M059J (cell line): ENCODE measurements at places on chromosomes 3 and 15.

DNA sequence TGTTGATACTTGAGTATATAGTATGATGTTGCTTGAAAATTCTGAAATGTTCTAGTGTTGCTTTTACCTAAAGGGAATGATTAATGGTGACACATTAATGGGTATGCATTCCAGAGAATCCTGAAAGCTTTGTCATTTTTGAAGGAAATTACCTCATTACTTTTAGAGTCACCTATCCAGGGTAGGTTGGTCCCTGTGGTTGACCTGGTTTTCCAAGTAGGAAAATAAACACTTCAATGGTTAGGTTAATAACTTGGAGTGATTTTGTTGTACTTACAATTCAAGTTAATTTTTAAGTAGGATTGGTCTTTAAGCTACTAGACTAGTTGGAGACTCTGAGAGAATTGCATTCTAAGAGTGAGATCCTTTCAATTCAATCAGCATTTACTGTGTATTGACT, 31.0 kb downstream of the MITF start:
- DNase-seq: peak; percentile 88

DNA sequence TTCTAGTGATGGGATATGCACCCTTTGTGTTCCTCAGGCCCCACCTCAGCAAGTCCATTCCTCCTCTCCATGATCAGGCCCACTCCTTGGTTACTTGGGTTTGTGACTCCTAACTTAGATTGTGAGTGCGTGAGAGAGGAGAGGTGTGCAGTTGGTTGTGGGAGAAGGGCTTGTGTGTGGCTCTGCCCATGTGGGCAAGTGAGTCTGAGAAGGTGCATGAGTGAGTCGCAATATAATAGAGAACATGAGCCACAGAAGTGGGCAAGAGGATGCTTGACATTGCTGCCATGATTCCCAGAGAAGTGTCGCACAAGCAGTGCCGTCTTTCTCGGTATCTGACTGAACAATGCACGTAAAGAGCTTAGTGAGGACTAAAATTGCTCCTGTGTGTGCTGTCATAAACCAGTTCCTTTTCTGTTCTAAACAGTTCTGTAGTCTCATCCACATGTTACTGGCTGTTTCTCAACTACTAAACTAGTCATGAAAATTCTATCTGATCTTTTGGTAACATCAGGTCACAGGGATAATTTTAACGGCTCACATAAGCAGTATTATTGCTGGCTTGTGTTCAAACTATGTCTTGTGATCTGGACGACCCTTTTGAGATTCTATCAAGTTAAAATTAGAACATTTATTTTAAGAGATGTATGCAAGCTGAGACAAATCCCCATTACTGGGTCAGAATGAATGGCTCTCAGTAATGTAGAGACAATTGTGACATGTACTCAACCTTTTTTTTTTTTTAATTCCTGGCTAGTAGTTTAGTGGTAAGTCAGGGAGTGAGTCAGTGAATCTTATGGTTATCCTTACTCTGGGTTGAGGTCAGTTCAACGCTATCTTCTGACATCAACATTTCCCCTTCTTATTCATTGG, 25.6 kb downstream of the GYG1 start:
- peak; percentile 96 for DNase-seq

GRCh38 chr3:25604107-25604805, 60.5 kb downstream of the TOP2B start:
- peak; percentile 86 for DNase-seq

DNA sequence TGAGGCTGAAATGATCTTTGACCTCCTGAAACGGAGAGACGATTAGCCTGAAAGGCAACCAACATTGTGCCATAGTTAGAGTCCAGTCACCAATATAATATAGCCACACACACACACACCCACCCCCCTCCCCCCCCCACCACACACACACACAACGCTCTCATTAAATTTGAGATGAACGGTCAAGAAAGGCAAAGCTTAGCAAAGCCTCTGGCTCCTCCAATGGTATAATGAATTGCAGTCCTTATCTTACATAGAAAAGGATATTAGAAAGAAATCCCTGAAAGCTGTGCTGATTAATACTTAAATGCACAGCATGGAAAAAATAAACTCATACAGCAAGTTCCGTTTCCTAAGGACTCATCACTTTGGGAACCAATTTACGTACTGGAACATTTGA, 876 bp upstream of the ZNF385D start:
- DNase-seq: peak; percentile 14

- DNase-seq: no peak
These were observed 14.8 kb downstream of the GTPBP8 start for GRCh38 chr3:113005611-113006010.

GRCh38 chr3:45896956-45897355, 10.6 kb downstream of the CCR9 start:
- DNase-seq: peak; percentile 61

DNA sequence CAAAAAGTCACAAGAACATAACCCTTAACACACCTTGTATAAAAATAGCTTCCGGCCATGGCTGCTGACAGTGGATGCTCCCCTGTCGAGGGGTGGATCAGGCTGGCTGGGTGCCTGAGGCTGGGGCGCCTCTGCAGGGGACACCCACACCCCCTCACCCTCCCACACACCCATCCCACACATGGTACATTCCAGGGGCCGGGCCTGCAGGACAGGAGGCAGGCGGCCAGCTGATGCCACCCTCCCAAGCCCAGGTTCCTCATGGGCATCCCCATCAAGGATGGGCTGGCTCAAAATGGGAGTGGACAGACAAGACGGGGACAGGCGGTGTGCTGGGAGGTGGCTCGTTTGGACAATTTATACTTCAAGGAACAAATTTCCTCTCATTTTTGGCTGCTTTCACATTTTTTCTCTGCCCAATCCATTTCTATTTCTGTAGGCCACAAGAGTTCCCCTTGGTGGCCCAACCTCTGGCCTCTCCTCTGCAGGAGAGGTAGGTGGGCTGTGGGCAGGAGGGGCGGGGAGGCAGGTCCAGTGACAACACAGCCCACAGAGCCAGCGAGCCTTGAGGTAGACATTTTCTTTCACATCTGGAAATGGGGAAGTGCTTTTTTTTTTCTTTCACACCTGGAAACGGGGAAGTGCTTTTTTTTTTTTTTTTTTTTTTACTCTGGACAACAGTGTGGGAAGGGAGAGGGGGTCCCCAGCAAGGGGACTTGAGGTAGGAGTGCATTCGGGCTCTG, 23.3 kb downstream of the RNU5B-1 start:
- DNase-seq: no peak

- DNase-seq: no peak
These were observed 221.7 kb upstream of the TLE3 start for GRCh38 chr15:70319466-70319865.

GRCh38 chr3:1540686-1541085, 447.9 kb downstream of the CNTN6 start:
- DNase-seq: no peak

DNA sequence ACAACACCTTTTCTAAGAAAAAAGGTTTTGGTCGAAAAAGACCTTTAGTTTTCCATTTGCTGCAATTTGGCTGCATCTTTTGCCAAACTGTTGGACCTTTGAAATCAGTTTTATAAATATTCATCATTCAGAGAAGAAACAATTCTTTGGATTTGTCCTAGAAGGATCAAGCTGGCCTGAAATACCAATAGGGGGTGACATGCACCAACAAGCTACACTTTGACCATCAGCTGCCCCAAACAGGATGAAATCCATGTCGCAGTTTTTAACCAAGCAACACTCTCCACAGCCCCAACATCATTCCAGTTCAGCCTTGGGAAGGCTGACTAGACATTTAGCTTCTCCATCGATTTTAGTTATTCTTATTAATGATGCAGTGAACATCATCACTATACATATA, 9.8 kb downstream of the RPL15 start:
- DNase-seq: no peak

GRCh38 chr3:111636366-111636885, 41.3 kb upstream of the ZBED2 start:
- no peak for DNase-seq

DNA sequence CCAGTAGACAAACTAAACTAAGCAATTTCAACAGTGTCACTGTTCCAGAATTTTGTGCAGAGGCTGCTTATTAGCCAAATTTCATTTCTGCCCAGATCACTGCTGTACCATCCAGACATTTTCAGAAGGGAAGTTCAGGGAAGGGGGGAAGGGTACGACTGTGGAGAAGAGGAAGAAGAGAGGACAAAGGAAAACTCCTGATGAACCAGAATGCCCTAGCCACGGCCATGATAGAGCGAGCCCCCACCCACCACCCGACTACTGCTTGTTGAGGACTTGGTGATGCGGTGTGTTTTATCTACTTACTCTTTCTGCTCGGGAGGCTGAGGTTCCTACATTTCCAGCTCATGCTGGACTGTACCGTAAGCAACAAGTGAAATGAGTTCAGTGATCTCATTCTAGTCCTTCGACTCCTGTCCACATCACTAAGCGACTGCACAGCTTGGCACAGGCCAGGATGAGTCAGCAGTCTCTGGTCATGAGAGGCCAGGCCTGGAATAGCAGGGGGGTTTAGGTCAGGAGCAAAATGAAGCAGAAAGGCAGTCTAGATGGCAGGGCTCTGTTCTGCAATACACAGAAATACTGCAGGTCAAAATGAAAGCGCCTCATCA, 330.8 kb downstream of the TIGIT start:
- DNase-seq: peak; percentile 99

- DNase-seq: no peak
These were observed 22.1 kb upstream of the MGLL start for GRCh38 chr3:127844326-127844942.

DNA sequence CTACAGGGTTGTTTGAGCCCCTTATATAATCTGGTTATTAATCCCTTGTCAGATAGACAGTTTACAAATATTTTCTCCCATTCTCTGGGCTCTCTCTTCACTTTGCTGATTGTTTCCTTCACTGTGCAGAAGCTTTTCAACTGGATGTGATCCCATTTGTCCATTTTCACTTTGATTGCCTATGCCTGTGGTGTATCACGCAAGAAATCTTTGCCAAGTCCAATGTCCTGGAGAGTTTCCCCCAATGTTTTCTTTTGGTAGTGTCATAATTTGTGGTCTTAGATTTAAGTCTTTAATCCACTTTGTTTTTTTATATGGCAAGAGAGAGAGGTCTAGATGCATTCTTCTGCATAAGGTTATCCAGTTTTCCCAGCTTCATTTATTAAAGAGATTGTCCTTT, 40.7 kb downstream of the XXYLT1 start:
- DNase-seq: no peak

GRCh38 chr3:170477395-170477794, 58.7 kb downstream of the CLDN11 start:
- DNase-seq: peak; percentile 44

DNA sequence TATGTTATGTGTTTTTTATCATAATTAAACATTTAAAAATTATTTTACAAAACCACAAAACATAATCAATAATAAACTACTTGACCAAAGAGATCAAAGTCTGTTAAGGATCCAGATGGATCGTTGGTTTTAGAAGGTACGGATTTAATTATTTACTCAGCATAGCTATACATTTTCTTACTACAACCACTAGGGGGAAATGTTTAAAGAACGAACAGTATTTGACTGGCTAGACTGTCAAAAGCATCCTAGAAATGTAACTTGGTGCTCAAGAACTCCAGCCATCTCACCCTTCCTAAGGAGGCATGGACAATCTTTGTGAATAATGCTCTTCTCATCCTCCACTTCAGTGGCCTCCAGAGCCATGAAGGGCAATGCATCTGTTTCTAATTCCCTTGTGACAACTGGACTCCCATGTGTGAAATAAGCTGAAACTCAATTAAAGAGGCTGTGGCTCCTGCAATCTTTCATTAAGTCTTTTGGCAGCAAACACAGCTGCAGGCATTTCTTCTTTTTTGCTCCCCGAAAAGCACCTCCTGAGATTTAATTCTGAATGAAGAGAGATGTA, 94.7 kb upstream of the TUSC7 start:
- DNase-seq: peak; percentile 1

GRCh38 chr3:99526921-99527320, 111.5 kb upstream of the COL8A1 start:
- DNase-seq: no peak

GRCh38 chr3:79246875-79247724, 520.7 kb downstream of the ROBO1 start:
- no peak for DNase-seq

DNA sequence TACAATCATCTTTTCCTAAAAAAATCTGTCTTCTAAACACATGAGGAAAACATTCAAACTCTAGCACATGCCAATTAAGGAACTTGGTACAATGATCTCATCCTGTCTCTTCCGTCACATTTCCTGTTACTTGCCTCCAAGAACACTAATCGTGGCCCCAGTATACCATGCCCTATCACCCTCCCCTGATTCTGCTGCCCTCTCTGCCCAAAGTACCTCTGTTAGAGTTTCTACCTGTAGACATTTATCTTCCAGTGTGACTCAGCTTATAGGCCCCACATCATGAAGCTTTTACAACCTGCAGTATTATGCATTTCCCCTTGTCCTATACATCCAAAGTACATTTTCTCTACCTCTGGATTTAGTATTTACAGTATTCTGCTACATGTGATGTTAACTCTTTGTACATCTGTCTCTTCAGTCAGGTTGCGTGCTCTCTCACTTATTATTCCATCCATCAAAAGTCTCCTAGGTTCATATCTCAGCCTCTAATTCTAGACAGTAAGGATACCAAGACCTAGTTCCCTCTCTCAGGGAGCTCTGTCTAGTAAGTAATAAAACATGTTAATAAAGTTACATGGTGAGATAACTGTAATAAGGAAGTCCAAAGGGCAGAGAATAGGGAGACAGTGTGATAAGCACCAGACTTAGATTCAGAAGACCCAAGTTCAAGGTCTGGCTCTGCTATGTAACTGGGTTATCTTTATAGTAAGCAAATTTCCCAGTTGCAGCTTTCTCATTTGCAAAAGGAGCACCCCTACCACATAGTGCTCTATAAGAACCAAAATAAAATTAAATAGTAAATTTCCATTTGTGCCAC, 8.9 kb upstream of the SEMA6D start:
- no peak for DNase-seq

- DNase-seq: no peak
These were observed 252.7 kb downstream of the SLC9A9 start for GRCh38 chr3:143595456-143596077.

DNA sequence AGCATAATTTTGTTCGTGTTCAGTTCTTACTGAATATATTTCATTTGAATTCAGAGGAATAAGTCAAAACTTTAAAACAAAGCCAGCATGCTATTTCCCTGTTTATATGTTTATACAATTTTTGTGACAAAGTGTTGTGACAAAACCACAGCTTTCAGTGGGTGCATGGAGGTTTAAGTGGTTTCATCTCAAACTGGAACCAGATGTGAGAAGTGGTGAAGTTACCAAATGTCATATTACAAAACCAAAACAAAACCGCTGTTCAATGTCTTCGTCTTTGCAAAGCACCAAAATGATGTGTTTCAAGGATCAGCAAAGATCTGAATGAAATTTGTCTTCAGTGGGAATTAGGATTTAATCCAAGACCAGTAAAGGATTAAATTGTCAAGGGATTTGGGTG, 59.3 kb upstream of the OSTN start:
- peak; percentile 35 for DNase-seq

- peak; percentile 64 for DNase-seq
These were observed 240.8 kb downstream of the NR1D2 start for GRCh38 chr3:24185738-24186384.

GRCh38 chr3:89521328-89521727, 413.9 kb downstream of the EPHA3 start:
- DNase-seq: no peak

DNA sequence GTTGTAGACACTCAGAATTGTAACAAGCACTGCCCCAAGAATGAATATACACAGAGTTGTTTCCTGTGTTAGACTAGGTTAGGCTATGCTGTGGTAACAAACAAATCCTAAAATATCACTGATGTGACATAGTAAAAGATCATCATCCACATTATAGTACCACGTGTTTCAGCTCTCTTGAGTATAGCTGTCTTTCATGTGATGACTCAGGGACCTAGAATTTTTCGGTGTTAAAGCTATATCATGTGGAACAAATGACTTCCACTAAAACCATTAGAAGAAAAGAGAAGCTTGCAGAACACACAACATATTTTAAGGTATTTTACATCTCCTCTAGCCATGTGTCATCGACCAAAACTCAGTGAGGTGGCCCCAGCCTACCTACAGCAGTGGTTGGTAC, 307.9 kb upstream of the RBMS3 start:
- DNase-seq: peak; percentile 54
